ENCODE measurements at places on chromosomes 5 and 9.

GRCh38 chr5:80194468-80194867, 61.4 kb downstream of the SERINC5 start:
- DNase-seq: no peak

DNA sequence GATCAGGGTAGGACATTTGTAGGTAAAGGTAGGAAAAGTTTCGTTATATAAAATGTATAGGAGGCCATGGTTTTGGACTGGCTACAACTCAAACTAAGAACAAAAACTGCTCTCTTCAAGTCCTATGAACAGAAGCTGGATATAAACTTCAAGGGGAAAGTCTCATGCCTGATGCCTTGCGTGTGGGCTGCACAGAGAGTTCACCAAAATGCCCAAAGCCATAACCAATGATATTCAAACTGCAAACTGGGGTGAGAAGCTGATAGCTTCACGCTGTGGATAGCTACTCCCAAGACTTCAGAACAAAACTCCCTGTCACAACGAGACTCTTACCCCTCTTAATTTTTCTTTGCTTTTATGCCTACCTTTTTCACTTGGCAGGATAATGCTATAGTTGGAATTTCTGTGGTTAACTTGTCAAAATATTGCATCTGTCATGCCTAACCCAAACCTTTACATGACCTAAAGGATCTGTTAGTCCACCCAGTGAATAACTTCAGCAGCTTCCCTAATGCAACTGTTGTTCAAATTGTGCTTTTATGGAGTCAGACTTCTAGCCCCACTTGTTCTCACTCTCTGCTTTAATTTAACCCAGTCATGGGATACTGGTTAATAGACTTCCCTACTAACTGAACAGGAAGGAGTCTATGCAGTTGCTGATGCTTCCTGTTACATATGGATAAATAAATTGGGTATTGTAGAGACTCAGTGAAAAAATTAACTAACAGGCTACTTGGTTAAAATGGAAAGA, 71.9 kb downstream of the SFXN1 start:
- no peak for DNase-seq

- no peak for DNase-seq
Measured at GRCh38 chr5:88395264-88395663, 126.6 kb upstream of the TMEM161B start.

DNA sequence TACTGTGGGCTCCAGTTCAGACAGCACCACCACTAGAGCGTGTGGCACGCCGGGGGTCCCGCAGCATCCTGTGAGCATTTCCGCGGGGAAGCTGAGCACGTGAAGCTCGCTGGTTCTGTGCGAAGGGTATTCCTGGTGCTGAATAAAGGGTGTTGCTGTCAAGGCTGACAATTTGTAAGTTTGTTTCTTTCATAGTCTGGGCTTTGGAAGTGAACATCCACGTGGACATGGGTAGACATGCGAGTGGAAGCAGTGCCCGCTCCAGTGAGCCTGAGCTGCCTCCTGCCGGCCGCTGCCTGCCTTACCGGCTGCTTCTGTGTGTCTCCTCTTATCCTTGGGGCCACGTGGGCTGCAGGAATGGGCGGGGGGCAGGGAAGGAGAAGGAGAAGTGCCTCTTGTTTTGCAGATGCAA, 14.7 kb downstream of the NDUFS6 start:
- no peak for DNase-seq

GRCh38 chr5:180470966-180471582, 23.1 kb upstream of the CNOT6 start:
- peak; percentile 32 for DNase-seq

- no peak for DNase-seq
Measured at GRCh38 chr5:97915106-97915505, 732.1 kb upstream of the RIOK2 start.
